Tongue (tissue), 3 donors: ENCODE measurements at places on chromosomes 11 and 22. TPM values are rescaled to one million over a fixed set of nuclear protein-coding genes. Genes with fewer than 3 reads are reported as not detected.

GRCh38 chr22:38292694-38293093 is 19.9 kb upstream of the TMEM184B start:
- no peak for DNase-seq

GRCh38 chr11:72222907-72223614 is 1.5 kb upstream of the INPPL1 start:
- peak; percentile 98 for DNase-seq

GRCh38 chr11:67158221-67158620 is 39.2 kb downstream of the KDM2A start:
- peak; percentile 53 for DNase-seq

- no peak for DNase-seq
Observed at GRCh38 chr11:74953451-74953850, 4.4 kb downstream of the SPCS2 start.

GRCh38 chr22:19097518-19097917 is 24.7 kb downstream of the DGCR2 start:
- DNase-seq: no peak

DNA sequence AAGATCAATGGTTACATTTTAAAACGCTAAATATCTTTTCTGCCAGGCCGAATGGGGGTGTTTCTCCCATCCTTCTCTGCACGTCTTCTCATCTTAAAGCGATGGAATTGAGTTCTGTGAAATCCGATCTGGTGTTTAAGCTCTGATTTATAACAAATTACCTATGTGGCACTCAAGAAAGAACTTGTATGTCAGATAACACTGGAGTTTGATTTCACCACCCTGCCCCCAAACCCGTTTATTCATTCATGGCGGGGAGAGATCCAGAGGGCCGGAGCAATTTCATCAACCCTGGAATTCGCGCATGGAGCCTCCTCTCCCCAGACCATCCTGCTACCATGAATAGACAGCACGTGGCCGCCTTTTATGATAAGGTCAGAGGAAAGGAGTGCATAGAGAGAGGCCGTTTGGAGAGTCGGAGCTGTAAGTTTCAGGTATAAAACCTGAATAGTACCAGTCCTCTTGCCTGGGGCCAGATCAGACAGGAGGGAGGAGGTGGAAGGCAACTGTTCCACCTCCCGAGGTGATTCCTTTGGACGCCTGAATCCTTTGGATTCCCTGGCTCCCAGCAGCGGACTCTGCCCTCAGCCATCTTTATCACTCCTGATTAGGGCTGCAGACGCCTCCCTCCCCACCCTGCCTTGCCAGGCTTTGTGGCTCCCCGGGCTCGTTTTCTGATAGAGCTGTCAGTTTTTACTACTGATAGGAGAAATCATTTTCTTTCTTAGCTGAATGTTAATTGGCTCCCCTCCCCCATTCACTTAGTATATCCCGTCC is 27.3 kb upstream of the NFAM1 start:
- DNase-seq: no peak

- DNase-seq: no peak
Observed at GRCh38 chr11:26011474-26011873, 320.5 kb upstream of the ANO3 start.

The DNAJC4 gene
- 16.7 TPM for total RNA-seq

DNA sequence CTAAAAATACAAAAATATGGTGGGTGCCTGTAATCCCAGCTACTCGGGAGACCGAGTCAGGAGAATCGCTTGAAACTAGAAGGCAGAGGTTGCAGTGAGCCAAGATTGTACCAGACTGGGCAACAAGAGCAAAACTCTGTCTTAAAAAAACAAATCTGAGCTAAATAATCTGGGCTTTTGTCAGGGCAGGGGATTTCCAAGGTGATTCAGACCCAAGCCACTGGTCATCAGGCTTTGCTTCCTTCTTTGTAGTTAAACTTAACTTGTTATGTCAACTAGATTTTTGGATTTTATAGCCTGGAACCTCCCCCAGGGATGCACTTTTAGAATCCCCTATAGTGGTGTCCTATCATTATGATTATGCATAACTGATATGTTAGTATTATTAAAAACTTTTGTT is 27.0 kb upstream of the SLC22A8 start:
- DNase-seq: no peak

- no peak for DNase-seq
Observed at GRCh38 chr11:12832480-12833224, 158.4 kb downstream of the TEAD1 start.

DNA sequence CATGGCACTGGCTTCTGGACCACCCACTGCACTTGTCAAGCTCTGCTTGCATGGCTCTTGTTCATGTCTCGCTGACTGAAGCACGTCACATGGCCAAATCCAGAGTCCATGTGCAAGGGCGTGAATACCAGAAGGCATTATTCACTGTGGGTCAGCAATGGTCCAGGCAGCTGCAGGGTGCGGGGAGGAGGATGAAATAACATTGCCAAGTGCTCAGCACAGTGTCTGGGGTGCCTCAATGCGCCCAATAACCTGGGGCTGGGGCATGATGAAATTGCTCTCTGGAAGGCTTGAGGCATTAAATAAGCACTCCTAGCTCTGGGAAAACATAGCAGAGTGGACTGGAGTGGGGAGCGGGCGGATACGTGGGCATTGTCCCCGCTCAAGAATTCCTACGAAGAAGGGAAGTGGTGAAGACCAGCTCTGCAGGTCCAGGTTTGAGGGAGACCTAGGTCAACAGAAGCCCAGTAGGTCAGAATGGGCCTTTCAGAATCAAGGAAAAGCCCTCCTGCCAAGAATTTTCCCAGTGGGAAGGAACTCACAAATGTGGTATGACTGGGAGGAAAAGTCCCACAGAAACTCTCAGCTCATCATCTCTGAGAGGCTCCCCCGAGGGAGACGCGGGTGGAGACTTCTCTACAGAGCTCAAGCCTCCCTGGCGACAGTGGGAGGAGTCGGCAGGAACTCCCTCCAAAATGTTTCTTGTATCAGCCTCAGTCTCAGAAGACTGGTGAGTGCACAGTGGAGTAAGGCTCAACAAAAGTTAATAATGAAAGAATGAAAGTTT is 15.3 kb upstream of the ACCSL start:
- DNase-seq: peak; percentile 50

The GDPD4 gene
- not detected for total RNA-seq
